ENCODE measurements at places on chromosomes 11 and 22. TPM values are rescaled to one million over a fixed set of nuclear protein-coding genes. Genes with fewer than 3 reads are reported as not detected.
A peak's percentile ranks its signal among the peaks of the same experiment; 100 is the strongest.

The CCDC85B gene
- total RNA-seq: 7.4 TPM

The NCR3LG1 gene
- 1.3 TPM for total RNA-seq

The RBMXL2 gene
- not detected for total RNA-seq

The KCNE3 gene
- 1.9 TPM for total RNA-seq

GRCh38 chr22:24189249-24190158 lies 8.2 kb downstream of the SUSD2 start:
- peak; percentile 65 for DNase-seq

DNA sequence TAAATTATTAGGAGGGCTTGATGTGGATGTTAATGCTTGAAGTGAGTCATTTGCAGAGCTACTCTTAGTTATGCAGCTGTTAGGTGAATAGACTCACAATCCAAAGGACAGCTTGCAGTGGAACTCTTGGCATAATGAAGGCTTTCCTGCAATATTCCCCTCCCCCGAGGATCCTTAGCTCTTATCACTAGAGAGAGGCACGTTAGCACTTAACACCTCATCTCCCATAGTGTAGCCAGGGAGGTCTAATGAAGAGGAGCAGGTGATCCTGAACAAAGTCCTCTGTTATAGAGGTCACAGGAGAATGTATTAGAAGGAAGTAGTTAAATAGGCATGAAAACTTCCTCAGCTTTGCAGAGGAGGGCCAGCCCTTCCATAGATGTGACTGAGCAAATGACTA lies 919.2 kb upstream of the FAT3 start:
- DNase-seq: no peak

DNA sequence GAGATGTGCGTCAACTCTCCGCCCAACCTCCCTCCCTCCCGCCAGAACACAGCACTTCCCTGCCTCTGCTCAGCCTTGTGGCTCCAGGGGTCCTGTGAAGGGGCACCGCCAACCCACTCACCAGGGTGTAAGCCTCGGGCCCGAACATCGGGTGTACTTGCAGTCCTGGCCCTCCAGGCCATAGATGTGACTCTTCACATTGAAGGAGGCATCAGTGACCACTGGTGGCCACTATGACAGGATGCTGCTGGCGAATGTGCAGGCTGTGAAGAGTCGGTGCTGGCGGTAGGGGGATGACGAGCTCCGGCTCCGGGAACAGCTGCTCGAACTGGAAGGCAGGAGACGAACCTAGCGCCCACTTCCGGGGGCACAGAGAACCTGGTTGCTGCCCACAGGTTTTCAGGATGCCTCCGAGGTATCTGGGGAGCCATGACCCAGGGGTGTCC lies 97.4 kb downstream of the MED15 start:
- DNase-seq: no peak

DNA sequence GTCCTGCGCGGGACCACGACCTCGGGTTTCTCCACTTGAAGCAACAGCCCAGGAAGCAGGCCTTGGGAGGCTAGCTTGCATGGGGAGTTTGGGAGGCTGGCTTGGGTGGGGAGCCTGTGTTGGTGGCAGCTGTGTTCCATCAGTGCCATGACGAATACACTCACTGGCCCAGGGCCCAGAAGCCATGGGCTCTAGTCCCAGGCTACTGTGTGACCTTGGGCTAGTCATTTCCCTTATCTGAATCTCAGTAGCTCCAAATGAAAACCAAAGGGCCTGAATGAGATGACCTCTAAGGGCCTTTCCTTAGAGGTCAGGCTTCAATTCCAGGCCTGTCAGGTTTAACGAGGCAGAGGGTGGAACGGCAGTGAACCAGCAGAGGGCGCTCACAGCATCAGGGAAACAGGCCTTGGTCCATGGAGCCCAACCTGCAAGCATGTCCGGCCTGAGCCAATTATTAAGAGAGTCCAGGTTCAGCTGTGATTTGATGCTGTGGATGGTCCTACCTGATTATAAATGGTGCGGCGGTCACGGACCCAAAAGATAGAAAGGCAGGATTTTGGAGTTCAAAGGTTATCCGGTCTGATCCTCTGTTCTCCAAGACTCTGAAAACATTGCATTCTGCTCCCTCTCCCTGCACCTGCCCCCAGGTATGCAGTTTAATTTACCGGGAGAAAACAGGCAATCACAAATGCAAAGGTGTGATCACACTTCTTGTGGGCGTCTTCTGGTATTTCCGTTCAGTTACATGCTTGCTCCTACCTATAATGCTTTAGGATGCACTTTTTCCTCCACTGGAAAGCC lies 15.9 kb downstream of the PTPN5 start:
- peak; percentile 75 for DNase-seq

Data from progenitor cell of endocrine pancreas (in vitro differentiated cells).